Memory B cell (primary cell): ENCODE measurements at places on chromosomes 12 and 14.

DNA sequence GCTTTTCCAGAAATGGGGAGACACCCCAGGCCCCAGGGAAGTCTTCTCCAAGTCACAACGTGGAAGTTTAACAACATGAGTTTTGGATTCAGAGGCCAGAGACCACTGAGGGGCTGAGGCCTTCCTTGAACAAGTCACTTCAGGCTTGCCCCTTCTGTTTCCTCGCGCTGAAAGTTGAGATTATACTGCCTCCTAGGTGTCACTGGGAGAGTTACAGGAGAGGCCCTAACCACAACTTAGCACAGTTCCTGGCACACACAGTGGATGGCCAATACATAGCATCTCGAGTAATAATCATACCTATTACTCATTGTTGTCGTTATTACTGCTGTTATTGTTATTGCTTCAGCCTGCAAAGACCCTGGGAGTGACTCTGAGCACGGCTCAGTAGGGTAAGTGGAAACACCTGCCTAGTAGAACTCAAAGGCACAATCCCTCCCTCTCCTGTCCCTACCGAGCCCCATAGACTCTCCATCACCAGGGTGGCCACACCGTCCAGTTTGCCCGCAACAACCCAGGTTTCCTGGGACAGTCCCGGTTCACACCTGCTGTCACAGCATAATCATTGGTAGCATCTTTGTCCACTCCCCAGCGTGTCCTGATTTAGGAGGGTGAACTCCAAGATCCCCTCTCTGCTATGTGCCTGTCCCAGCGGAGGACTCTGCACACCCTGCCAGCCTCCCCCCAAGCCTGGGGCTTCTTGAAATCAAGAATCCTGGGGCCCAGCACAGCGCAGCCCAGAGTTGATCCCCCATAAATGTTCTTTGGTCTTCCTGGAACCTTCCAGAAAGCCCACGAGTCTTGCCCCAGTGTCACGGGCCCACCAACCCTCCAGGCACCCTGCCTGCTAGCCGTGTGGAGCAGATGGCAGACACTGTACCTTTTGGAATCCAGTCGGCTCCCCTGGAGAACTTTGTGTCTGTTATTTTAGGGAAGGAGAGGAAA, 85.0 kb downstream of the SYNE3 start:
- no peaks in the 10 kb centered on the region for H3K27me3 ChIP-seq
- peaks cover 3% of the 10 kb centered on the region for H3K4me1 ChIP-seq
- no peak for DNase-seq
- H3K36me3 ChIP-seq = peaks cover 34% of the 10 kb centered on the region

DNA sequence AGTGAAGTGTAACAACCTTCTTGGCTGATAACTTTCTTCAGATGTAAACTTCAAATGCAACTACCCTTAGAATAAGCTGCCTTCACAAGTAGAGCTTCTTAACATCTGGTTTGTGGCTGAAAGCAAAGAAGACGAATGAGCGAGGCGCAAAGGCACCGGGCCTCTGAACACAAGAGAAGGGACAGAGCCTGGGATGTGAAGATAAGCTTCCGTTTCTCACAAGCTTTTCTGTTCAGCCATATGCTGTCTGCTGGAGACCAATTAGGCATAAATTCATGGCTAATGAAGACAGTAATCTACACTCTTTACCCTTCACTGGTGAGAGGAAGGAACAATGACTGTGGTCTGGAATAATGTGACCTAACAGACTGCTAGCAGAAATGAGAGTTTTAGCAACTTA, 195.2 kb downstream of the ATXN7L3B start:
- H3K36me3 ChIP-seq = no peaks in the 10 kb centered on the region
- no peaks in the 10 kb centered on the region for H3K4me1 ChIP-seq
- DNase-seq = no peak

GRCh38 chr12:131620946-131621681, 89.8 kb upstream of the SFSWAP start:
- H3K27me3 ChIP-seq = peaks cover 15% of the 10 kb centered on the region
- peaks cover under 1% of the 10 kb centered on the region for H3K4me1 ChIP-seq
- no peak overlapping the region for H3K27ac ChIP-seq
- no peak overlapping the region for H3K4me3 ChIP-seq
- H3K36me3 ChIP-seq = no peaks in the 10 kb centered on the region
- no peak for DNase-seq

GRCh38 chr14:87175175-87175574, 817.8 kb downstream of the GALC start:
- H3K4me3 ChIP-seq = no peak overlapping the region
- H3K27ac ChIP-seq = no peak overlapping the region
- no peaks in the 10 kb centered on the region for H3K4me1 ChIP-seq
- no peaks in the 10 kb centered on the region for H3K36me3 ChIP-seq
- no peaks in the 10 kb centered on the region for H3K27me3 ChIP-seq

- peaks cover 8% of the 10 kb centered on the region for H3K36me3 ChIP-seq
- no peak overlapping the region for H3K27ac ChIP-seq
- no peak for DNase-seq
- H3K4me3 ChIP-seq = no peak overlapping the region
- no peaks in the 10 kb centered on the region for H3K27me3 ChIP-seq
- H3K4me1 ChIP-seq = no peaks in the 10 kb centered on the region
Measured at GRCh38 chr12:89418228-89418910, 66.1 kb upstream of the DUSP6 start.

DNA sequence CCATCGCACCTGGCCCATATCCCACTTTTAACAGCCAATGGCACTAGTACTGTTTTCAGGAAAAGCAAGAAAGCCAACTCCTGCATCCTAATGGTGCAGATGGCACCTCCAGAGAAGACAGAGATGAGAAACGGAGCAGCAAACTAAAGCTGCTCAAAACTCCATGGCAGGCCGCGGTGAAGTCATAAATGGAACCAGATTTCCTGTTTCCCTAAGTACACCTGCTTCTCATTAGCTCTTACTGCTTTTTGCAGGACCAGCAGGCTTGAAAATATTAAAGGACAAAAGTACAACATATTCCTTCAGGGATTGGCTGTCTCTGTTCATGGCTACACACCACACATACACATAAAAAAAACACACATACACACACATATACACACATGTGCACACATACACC, 36.7 kb upstream of the LGALS3 start:
- H3K36me3 ChIP-seq = no peaks in the 10 kb centered on the region
- H3K4me1 ChIP-seq = peaks cover 5% of the 10 kb centered on the region
- H3K27ac ChIP-seq = no peak overlapping the region
- peaks cover 5% of the 10 kb centered on the region for H3K27me3 ChIP-seq
- no peak overlapping the region for H3K4me3 ChIP-seq
- no peak for DNase-seq

GRCh38 chr12:75048767-75049166, 160.9 kb downstream of the KCNC2 start:
- H3K27me3 ChIP-seq = no peaks in the 10 kb centered on the region
- no peaks in the 10 kb centered on the region for H3K36me3 ChIP-seq
- H3K4me1 ChIP-seq = no peaks in the 10 kb centered on the region
- H3K27ac ChIP-seq = no peak overlapping the region
- no peak overlapping the region for H3K4me3 ChIP-seq

- DNase-seq = no peak
- no peaks in the 10 kb centered on the region for H3K4me1 ChIP-seq
- H3K4me3 ChIP-seq = no peak overlapping the region
- H3K36me3 ChIP-seq = peaks cover 23% of the 10 kb centered on the region
Measured at GRCh38 chr12:109581856-109582255, 8.3 kb downstream of the MVK start.
